ENCODE measurements at places on chromosomes 3 and 15.

- no peak for DNase-seq
- no peak overlapping the region for H3K27ac ChIP-seq
- no peaks in the 10 kb centered on the region for H3K4me1 ChIP-seq
- H3K36me3 ChIP-seq = peaks cover 7% of the 10 kb centered on the region
- H3K4me3 ChIP-seq = no peak overlapping the region
- H3K27me3 ChIP-seq = no peaks in the 10 kb centered on the region
Observed at GRCh38 chr3:179716811-179717210, 64.0 kb downstream of the USP13 start.

DNA sequence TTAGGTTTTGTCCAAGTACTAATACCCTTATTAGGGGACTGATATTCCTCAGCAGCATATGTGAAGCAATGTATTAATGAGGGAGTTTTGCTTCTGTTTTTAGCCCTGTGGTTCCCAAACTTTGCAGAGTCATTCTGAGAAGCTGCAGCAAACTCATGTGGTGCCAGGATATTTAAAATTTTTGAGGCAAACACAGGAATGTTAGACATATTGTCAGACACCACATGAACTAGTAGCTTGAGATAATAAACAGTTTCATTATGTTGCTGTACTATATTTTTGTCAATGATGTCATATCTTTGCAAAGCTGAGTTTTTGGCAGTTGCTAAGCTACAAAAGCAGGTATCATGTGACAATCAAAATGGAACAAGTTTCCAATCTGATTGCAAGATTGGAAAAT, 36.6 kb downstream of the ATP6V1A start:
- peaks cover 47% of the 10 kb centered on the region for H3K36me3 ChIP-seq
- no peak overlapping the region for H3K27ac ChIP-seq
- H3K4me3 ChIP-seq = no peak overlapping the region
- DNase-seq = peak; percentile 17

- no peak overlapping the region for H3K4me3 ChIP-seq
- no peaks in the 10 kb centered on the region for H3K27me3 ChIP-seq
- no peak overlapping the region for H3K27ac ChIP-seq
- no peak for DNase-seq
- no peaks in the 10 kb centered on the region for H3K36me3 ChIP-seq
Observed at GRCh38 chr3:99699841-99700240, 61.4 kb downstream of the COL8A1 start.

- no peaks in the 10 kb centered on the region for H3K36me3 ChIP-seq
- H3K27ac ChIP-seq = peak overlapping the region; percentile 97
- H3K4me1 ChIP-seq = peaks cover 41% of the 10 kb centered on the region
- peak overlapping the region; percentile 81 for H3K4me3 ChIP-seq
Observed at GRCh38 chr3:168096210-168096652, 507 bp upstream of the GOLIM4 start.

DNA sequence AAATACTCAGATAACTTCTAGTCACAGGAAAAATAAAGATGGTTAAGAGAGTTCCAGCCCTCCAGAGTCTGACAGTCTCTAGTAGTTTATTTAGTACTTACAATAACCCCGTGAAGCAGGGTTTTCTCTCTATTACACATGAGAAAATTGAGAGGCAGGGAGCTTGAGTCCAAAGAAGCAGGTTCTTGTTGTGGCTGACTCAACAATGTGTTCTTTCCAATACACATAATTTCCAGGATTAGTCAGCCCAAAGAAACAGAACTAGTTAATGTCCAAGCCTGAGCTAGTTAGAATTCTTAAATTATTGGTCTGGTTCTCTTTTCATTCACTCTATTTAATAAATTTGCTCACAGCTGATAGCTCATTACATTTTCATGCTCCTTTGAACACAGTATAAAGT, 49.9 kb downstream of the ALDH1A2 start:
- H3K36me3 ChIP-seq = no peaks in the 10 kb centered on the region
- no peaks in the 10 kb centered on the region for H3K4me1 ChIP-seq
- peaks cover 5% of the 10 kb centered on the region for H3K27me3 ChIP-seq
- H3K27ac ChIP-seq = no peak overlapping the region
- DNase-seq = no peak

DNA sequence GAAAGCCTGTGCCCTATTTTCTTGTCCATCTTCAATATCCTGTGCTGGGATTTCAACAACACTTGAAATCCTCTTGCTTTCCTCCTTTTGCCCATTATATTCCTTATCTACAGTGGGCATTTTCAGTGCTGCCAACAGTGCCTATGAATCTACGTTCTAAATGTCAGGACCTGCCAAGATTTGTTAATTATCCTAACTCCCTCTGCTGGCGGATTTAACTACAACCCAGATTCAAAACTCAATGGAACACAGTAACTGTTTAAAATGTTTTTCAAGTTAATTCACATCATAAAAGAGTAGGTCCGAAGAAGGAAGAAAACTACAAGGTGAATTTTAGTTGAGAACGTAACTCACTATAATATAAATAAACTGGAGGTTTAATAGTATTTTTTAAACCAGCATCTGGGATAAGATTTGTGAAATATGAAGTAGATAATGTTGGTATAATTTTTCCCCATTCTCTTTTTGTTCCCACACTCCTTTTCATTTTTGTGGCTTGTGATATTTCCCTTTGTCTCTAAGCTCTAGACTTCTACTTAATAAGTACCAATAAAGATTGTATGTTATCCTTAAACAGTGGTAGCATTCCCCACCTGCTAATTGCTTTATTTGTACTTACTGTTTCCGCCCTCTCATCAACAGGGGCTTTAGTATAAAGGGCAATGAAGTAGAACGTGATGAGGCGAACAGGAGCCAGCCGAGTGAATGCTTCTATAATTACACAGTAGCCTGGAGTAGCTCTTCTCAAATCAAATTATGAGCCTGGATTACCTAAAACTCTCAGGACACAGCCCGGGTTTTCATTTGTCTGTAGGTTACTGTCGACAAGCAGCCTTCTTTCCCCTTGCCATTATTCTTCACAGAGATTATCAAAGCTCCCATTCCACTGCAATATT, 302.5 kb upstream of the ATP11B start:
- peak overlapping the region; percentile 45 for H3K27ac ChIP-seq
- H3K27me3 ChIP-seq = no peaks in the 10 kb centered on the region
- DNase-seq = peak; percentile 60
- no peaks in the 10 kb centered on the region for H3K4me1 ChIP-seq
- H3K4me3 ChIP-seq = no peak overlapping the region

DNA sequence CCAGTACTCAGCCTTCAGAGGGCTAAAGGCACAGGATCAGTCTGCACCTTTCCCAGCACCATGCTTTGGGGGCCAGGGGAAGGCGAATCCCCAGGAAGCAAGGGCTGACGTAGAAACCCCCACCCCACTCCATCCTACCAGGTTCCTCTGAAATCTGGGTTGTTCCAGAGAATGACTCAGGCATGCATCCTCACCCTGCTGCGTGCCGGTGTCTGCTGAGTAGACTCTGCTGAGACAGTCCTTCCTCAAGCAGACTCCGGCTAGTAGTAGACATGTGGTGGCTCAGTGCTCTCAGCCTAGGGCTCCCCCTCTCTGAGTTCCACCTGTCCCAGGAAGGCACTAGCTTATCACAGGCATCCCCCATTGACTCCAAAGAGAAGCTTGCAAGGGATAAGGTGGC, 9.0 kb downstream of the TMEM43 start:
- no peaks in the 10 kb centered on the region for H3K27me3 ChIP-seq
- no peak overlapping the region for H3K27ac ChIP-seq
- no peak overlapping the region for H3K4me3 ChIP-seq
- H3K4me1 ChIP-seq = no peaks in the 10 kb centered on the region
- no peak for DNase-seq

- H3K4me1 ChIP-seq = no peaks in the 10 kb centered on the region
- no peak overlapping the region for H3K27ac ChIP-seq
- DNase-seq = no peak
- no peaks in the 10 kb centered on the region for H3K36me3 ChIP-seq
- no peaks in the 10 kb centered on the region for H3K27me3 ChIP-seq
- no peak overlapping the region for H3K4me3 ChIP-seq
Observed at GRCh38 chr3:83039422-83039821, 1278.0 kb upstream of the GBE1 start.

GRCh38 chr15:28974142-28974541, 88.4 kb downstream of the APBA2 start:
- peaks cover 15% of the 10 kb centered on the region for H3K27me3 ChIP-seq
- H3K27ac ChIP-seq = no peak overlapping the region
- no peak for DNase-seq
- H3K4me1 ChIP-seq = no peaks in the 10 kb centered on the region
- no peaks in the 10 kb centered on the region for H3K36me3 ChIP-seq

DNA sequence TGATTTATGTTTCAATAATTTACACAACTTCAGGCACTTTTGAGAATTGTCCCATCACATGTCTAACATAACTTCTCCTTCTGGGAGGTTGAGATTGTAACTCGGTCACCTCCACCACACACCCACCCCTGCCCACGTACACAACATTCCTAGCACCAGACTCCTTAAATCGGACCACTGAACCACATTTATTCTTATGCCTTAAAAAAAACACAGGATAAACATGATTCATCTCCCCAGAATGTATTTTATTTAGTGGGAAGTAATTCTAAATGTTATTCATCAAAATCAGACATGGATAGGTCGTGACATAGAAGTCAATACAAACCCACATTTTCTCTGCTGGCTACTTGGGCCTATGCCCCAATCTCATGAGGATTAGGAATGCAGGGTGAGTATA, 3.0 kb downstream of the SNTN start:
- H3K27me3 ChIP-seq = no peaks in the 10 kb centered on the region
- H3K36me3 ChIP-seq = no peaks in the 10 kb centered on the region
- no peak for DNase-seq

DNA sequence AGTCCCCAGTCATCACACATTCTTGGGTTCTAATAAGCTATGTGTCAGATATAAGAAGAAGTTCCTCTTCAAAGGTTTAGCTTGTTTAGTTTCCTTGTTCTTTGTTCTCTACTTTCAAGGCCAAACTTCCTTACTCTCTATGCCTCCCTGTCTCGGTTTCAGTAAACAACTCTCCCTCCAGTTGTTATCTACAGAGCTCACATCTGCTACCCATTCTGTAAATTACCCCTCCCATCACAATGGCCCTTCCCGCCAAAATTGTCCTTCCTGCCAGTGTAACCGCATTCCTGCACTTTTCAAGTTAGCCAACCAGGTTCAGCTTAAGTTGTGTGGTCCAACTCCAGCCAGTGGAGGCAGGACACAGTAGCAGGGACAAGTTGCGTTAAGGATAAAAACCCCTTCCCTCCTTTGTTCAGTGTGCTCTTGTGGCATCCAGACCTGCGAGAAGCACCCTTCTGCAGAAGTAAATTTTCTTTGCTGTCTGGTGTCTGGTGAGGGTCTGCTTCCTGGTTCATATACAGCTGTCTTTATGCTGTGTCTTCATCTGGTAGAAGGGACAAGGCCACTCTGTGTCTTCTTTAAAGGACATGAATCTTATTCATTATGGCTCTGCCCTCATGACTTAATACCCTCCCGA, 342.1 kb upstream of the GRM7 start:
- no peaks in the 10 kb centered on the region for H3K36me3 ChIP-seq
- H3K27me3 ChIP-seq = no peaks in the 10 kb centered on the region
- H3K27ac ChIP-seq = no peak overlapping the region

GRCh38 chr3:72259755-72260587, 475.0 kb upstream of the PROK2 start:
- peaks cover 16% of the 10 kb centered on the region for H3K4me1 ChIP-seq
- no peaks in the 10 kb centered on the region for H3K27me3 ChIP-seq
- no peaks in the 10 kb centered on the region for H3K36me3 ChIP-seq
- no peak overlapping the region for H3K4me3 ChIP-seq
- no peak overlapping the region for H3K27ac ChIP-seq

- H3K27me3 ChIP-seq = no peaks in the 10 kb centered on the region
- H3K27ac ChIP-seq = no peak overlapping the region
- no peaks in the 10 kb centered on the region for H3K4me1 ChIP-seq
- no peaks in the 10 kb centered on the region for H3K36me3 ChIP-seq
Observed at GRCh38 chr15:92018535-92019239, 165.2 kb downstream of the SLCO3A1 start.

DNA sequence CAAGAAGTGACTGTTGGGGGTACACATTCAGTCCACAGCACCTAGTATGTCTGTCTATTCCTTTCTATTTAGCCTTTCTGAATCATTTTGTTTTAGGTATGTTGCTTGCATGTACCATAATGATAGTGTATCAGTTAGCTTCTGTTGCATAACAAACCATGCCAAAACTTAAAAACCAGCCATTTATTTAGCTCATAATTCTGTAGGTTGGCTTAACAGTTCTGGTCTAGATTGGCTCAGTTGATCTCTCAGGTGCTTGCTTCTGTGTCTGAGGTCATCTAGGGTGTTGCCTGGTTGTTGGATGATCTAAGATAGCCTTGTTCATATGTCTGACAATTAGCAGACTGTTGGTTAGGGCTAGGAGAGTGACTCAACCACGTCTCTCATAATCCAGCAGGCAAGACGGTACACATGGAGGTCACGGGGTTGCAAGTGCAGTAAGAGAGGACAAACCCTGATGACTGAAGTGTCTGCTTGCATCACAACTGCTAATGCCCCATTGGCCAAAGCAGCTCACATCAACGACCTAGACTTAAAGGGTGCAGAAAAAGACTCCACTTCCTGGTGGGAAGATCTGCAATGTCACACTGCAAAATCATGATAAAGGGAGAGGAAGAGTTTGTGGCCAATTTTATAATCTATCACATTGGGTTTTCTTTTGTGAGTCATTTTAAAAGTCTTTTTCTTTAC, 6.8 kb upstream of the PDCD6IP start:
- no peak overlapping the region for H3K27ac ChIP-seq
- no peaks in the 10 kb centered on the region for H3K27me3 ChIP-seq
- peaks cover 7% of the 10 kb centered on the region for H3K4me1 ChIP-seq
- no peaks in the 10 kb centered on the region for H3K36me3 ChIP-seq

- H3K4me1 ChIP-seq = peaks cover 86% of the 10 kb centered on the region
- peaks cover 58% of the 10 kb centered on the region for H3K36me3 ChIP-seq
- H3K4me3 ChIP-seq = no peak overlapping the region
- peak overlapping the region; percentile 79 for H3K27ac ChIP-seq
Observed at GRCh38 chr3:134354612-134355251, 19.5 kb downstream of the AMOTL2 start.

Data from stomach (tissue), 19 donors.